ENCODE measurements at places on chromosomes 2 and 18.

DNA sequence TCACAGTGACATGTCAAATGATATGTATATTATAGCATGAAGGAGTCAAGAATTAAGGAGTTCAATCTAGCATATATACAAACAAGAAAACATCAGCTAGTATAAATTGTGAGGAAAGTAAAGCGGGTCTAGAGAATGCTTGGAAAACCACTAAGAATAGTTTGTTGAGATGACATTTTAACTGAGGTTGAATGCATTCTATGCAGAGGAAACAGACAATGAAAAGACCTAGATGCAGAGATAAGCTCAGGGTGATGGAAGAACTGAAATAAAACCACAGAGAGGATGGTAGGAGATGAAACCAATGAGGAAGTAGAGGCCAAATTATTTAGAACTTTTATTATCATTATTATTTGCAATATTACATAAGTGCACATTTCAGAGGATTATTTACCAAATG is 803.6 kb upstream of the FANCL start:
- DNase-seq: no peak

- peak; percentile 88 for DNase-seq
These were observed 5.7 kb downstream of the MCFD2 start for GRCh38 chr2:46909771-46910419.

- DNase-seq: no peak
These were observed 238.3 kb downstream of the PRKCE start for GRCh38 chr2:45889620-45890370.

GRCh38 chr2:179580378-179581146 is 280.9 kb downstream of the ZNF385B start:
- DNase-seq: no peak

GRCh38 chr2:230934231-230935129 is 9.4 kb upstream of the GPR55 start:
- DNase-seq: no peak

GRCh38 chr2:102224824-102225739 is 38.3 kb downstream of the IL1RL2 start:
- DNase-seq: no peak

DNA sequence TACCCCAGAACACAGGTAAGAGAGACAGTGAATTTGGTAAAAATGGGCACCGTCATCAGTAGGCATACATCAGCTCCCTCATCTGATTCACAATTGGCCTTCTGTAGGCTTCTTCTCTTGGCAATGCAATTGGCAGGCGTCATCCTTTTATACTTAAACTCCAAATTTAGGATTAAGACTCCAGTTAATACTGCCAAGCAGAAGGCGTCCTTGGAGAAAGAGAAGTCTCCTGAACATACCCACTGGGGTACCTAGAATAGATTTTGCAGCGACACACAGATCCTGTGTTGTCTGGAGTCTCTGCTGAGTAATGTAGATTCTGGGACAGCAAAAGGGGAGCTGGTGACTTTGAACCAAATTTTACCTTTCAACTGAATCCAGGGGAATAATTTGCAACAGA is 592 bp upstream of the METAP1D start:
- no peak for DNase-seq

- no peak for DNase-seq
These were observed 124.0 kb downstream of the BCL2 start for GRCh38 chr18:63195326-63196159.

DNA sequence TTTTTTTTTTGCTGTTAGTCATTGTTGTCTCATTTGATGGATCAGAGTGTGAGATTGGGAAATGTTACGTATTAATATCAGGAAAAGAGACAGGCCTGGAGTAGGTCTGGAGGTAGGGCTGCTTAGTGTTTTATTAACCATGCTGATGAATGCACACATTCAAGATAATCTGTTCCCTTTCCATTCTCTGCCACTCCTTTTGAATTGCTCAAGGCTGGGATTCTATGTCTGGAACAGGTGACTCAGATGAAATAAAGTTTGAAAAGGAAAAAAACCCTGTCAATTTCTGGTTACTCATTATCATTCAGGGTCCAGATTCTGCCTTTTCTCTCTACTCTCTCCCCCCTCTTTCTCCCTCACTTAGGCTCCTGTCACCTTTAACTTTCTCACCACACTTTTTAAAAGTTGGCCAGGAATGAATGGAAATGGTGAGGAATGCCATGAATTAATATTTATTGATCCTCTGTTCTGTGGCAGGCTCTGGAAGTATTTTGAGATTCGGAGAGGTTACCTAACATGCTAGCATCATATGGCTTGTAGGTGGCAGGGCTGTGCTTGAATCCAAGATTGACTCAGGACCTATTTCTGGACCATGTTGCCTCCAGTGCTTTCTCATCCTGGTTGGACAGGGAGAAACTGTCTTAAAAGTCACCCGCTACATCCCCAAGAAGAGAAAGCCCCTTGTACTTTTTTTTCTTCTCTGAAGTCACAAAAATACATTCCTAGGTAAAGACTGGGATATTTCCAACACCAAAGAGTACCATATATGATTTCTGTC is 40.2 kb downstream of the MAP4K4 start:
- DNase-seq: peak; percentile 70

GRCh38 chr2:142673836-142674235 is 203.6 kb upstream of the KYNU start:
- no peak for DNase-seq

GRCh38 chr18:8705238-8705960 is at the start of gene MTCL1:
Gene MTCL1, plus strand, starts transcription at chr18:8705556. Its CDS starts 105 bp downstream, at chr18:8705661.
- peak; percentile 61 for DNase-seq

DNA sequence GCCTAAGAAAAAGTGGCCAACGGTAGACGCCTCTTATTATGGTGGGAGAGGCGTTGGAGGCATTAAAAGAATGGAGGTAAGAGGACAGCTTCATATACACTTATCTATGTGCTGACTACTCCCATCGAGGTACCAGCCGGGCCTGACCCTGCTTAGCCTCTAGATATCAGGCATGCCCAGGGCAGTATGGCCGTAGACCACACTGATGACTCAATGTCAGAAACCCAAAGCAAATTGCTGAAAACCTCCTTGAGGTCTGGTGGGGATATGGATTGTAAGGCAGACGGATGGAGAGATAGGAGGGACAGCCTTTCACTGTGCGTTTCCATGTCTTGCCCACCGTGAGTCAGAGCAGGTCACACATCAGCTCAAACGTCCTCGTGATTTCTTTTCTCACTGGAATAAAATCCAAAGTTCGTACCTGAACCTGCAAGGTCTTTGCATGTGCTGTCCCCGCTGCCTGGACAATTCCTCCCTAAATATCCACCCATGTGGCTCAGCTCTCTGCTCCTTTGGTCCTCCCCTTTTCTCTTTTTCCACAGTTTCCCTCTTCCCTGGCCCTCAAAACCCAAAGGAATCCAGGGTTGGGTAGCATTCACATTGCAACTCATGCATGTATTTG is 168.9 kb downstream of the ANTXR1 start:
- no peak for DNase-seq

DNA sequence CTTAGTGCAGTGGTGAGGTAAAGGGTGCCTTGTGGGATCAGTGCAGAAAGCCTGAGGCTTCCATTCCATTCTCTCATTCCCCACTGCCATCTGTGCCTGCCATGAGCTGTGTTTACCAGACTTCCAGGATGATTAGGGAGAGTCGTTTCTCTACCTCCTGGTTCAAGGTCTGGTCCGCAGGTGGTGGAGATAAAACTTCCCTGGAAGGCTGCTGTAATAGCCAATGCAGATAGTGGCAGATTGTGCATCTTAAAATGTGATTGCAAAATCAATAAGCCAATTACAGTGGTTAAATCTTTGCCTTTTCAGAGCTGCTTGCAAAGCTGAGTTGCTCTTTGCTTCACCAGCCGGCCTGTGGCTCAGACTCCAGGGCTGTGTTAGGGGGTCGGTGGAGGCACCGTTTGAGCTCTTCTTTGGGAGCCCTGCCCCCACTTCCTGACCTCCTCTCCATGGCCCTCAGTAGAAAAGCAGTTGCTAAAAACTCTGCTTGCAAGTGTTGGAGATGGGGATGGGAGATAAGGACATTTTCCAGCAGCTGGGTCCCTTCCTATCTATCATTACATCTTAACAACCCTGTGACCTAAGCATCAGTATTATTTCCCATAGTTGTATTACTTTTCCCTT is 95.2 kb upstream of the HS6ST1 start:
- no peak for DNase-seq

GRCh38 chr2:75928093-75928492 is 217.4 kb upstream of the GCFC2 start:
- no peak for DNase-seq

GRCh38 chr2:162333968-162334367 is 10.0 kb upstream of the GCA start:
- peak; percentile 52 for DNase-seq

GRCh38 chr2:29295845-29296244 is 180.6 kb downstream of the CLIP4 start:
- no peak for DNase-seq

GRCh38 chr2:18208956-18209355 is 330.5 kb downstream of the KCNS3 start:
- DNase-seq: no peak

DNA sequence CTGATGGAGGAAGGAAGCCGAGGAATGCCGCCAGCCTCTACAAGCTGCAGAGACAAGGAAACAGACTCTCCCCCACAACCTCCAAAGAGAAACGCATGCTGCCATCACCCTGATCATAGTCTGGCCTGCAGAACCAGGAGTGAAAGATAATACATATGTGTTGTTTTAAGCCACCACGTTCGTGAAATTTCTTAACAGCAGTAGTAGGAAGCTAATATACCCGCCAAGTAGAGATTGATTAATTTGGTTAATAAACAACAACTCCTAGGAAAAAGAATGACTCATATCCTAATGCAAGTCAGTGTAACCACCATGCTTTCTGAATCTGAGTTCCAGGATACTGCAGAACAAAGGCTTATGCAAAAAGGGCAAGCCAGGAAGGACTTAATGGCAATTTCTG is 36.6 kb downstream of the LONRF2 start:
- peak; percentile 76 for DNase-seq

DNA sequence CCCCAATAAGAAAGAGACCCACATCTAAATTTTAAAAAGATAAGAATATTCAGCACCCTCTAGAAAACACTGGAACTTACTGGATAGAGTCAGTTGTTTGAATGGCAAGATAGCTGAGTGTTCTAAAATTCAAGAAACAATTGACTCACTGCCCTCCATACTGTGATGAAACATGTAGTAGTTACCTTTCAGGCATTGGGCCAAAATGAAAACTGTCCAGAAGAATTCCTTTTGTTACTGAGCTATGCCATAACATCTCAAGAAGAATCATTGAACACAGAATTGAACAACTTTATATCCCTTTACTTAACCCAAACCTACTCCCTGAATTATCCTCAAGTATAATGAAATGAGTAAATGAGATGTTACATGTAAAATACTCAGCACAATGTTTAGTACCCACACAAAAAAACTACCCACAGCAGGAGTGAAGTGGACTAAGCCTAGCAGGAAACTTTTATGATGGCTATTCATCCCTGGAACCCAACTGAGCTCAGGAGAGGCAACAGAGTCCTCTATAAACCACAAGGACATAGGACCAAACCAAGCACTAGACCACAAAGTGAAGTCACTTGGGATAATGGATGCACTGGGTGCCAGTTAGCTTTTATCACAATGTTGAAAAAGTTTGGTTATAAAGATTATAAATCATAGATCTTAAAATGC is 32.7 kb downstream of the RBM43 start:
- DNase-seq: peak; percentile 26

GRCh38 chr2:96649342-96649741 is 6.8 kb downstream of the FER1L5 start:
- DNase-seq: no peak

Data from cardiac fibroblast (primary cell).